Placental pericyte (primary cell): ENCODE measurements at places on chromosomes 2 and 18. TPM values are rescaled to one million over a fixed set of nuclear protein-coding genes. Genes with fewer than 3 reads are reported as not detected.

KCNIP3 gene
- 0.57 and 0.88 TPM in 2 replicates for total RNA-seq

RGPD4 gene
- under 0.01 TPM in 1 of 2 replicates, not detected in the other for total RNA-seq

EMX1 gene
- total RNA-seq, result not detected in 2 replicates

RBM43 gene
- 3.0 and 3.7 TPM in 2 replicates for total RNA-seq

DPP10 gene
- total RNA-seq, result not detected in 2 replicates

EIF4E2 gene
- total RNA-seq, result 70.0 and 91.8 TPM in 2 replicates

PECR gene
- 1.5 and 5.4 TPM in 2 replicates for total RNA-seq

STPG4 gene
- total RNA-seq, result 0.66 and 1.6 TPM in 2 replicates

MC4R gene
- not detected in 2 replicates for total RNA-seq

STK36 gene
- total RNA-seq, result 24.7 and 33.1 TPM in 2 replicates

BOK gene
- total RNA-seq, result 37.4 and 37.9 TPM in 2 replicates

USP37 gene
- total RNA-seq, result 9.0 and 14.0 TPM in 2 replicates

ACYP2 gene
- total RNA-seq, result 5.3 and 5.9 TPM in 2 replicates

OR6B2 gene
- not detected in 2 replicates for total RNA-seq

TWIST2 gene
- 30.4 and 66.4 TPM in 2 replicates for total RNA-seq

RBMS1 gene
- total RNA-seq, result 93.9 and 123 TPM in 2 replicates

FAM98A gene
- 43.1 and 56.0 TPM in 2 replicates for total RNA-seq

ZSWIM2 gene
- total RNA-seq, result not detected in 2 replicates

KCNE4 gene
- 2.4 and 3.1 TPM in 2 replicates for total RNA-seq

NIF3L1 gene
- total RNA-seq, result 18.8 and 57.7 TPM in 2 replicates

LBH gene
- 2.4 and 15.9 TPM in 2 replicates for total RNA-seq
